ENCODE measurements at places on chromosomes 16 and 17.

GRCh38 chr16:64276646-64277045, 845.2 kb downstream of the CDH11 start:
- no peak for DNase-seq

DNA sequence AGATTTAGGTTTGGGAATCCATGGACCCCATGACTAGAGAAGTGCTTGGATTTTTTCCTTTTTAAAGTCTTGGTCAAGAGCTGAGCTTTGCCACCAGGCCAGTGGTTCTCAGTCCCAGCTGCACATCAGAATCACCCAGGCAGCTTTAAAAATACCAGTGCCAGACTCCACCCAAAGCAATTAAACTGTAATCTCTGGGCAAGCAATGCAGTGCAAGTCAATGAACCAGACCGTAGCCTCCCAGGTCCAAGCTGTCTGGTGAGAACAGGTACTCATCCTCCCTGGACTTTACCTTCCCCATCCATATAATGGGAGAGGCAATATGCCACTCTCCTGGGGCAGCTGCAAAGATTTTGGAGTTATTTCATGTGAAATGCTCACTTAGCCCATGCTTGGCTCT, 223.1 kb upstream of the CDH5 start:
- DNase-seq, result no peak

DNA sequence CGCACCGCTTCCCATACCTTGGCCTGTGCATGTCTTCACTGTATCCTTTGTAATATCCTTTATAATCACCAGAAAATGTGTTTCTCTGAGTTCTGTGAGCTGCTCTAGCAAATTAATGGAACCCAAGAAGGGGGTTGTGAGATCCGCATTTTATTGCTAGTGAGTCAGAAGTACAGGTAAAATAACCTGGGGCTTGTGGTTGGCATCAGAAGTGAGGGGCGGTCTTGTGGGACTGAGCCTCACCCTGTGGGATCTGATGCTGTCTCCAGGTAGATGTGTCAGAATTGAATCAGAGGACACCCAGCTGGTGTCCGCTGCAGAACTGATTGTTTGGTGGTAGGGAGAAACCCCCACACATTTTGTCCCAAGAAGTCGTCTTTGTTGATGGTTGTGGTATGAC, 382.4 kb downstream of the SNX29 start:
- no peak for DNase-seq

DNA sequence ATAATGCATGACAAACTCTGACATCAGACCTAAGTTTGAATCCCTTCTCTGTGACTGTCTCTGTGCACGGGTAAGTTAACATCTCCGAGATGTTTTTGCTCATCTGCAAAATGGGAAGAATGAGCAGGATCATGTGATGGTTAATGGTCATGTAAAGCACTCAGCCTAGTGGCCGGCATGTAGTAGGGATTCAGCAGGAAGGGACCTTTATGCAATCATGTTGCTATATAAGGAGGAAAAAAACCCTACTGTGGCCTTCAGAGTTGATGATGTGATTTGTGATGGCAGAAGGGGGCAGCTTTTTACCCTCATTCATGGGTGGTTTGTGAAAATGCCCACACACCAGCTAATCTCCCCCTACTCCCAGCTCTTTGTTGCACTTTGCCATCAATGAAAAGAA, 24.1 kb downstream of the CLEC16A start:
- DNase-seq, result no peak

DNA sequence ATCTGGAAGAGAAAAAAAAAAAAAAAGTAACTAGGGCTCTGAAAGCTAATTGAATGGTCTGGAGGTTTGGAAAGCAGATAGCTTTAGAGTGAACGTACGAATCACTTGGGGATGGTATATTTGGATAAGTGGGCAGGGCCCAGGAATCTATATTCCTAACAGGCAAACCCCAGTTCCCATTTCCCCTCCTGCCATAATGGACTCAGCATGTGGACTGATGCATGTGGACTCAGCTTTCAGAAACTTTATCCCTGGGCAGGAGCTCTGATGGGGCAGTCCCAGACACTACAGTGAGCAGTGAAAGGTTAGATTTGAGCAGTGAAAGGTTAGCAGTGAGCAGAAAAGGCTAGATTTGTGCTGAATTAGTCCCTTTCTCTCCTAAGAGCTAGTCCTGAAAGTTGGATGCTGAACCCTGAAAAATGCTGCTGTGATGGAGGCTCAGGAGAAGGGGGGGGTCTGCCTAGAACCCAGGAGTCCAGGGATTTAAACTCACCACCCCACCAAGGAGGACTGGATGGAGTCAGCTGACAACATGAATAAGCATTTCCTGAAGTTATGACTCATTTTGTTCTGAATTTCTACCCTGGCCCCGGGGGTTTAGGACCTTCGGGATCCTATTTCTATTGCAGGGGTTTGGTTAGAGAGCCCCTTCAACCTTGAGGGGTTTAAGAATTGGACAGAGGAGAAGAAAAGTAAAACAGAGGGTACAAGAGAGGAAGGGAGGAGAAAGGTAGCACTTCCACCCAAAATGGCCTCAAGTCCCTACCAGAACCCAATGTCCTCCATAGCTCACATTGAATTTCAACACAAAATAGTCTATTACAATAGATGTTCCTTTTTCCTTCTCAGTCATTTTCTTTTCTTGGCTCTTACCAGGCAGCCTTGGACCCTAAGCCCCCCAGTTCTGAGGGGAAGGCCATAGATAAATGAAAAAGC, 10.3 kb upstream of the FZD2 start:
- DNase-seq, result no peak

GRCh38 chr17:55318081-55318480, 53.3 kb downstream of the HLF start:
- no peak for DNase-seq

GRCh38 chr16:51807551-51807950, 656.5 kb upstream of the SALL1 start:
- DNase-seq, result no peak

DNA sequence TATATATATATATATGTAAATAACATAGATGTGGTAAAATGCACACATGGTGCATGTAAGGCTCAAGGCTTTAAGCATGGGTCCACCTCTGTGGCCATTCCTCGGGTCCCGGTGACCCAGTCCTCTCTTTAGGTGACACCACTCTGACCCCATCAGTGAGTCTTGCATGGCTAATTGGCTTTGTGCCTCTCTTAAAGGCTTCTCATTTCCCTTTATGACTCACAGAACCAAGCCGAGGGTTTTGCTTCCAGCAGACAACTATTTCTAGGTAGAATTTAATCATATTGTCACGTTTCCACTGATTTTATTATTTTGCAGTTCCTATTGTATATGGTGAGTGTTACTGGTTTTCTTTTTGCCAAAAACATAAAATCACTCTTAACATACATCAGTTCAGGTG, 59.7 kb downstream of the PLCG2 start:
- DNase-seq, result no peak

- no peak for DNase-seq
Measured at GRCh38 chr17:5467416-5467815, 1.4 kb downstream of the DHX33 start.

DNA sequence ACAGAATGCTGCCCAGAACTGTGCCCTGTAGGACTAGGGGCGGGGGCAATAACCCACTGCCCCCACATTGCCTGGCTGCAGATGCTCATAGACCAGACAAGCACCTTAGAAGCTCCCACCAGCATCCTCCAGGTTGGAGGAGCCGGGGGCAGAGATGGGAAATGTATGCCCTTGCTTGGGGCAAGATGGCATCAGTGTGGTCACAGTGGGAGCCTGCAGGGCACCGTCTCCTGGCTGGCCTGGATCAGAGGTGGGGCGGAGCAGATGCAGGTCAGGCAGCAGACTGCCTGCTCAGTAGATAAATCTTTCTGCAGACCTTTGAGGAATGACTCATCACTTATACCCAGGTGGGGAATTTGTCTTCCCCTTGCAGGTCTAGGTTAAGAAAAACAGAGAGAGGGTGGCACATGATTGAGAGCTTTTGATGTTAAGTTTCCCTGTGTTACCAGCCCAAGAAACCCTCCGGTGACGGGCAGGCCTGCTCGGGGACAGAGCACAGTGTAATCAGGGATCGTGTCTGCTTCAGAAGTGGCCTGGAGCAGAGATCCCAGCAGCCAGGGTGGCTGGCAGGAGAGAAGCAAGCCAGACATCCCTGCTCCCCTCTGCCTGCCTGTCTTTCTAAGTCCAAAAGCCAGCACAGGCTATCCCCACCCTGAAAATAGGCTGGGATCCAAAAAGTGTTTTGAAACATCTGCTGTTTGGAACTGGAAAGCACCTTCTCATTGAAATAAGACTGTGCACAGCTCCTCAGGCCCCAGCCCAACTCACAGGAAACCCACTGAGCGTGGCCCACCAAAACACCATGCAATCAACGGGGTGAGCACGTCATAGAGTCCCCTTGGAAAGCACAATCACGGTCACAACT, 50.7 kb upstream of the RPL38 start:
- DNase-seq, result no peak

DNA sequence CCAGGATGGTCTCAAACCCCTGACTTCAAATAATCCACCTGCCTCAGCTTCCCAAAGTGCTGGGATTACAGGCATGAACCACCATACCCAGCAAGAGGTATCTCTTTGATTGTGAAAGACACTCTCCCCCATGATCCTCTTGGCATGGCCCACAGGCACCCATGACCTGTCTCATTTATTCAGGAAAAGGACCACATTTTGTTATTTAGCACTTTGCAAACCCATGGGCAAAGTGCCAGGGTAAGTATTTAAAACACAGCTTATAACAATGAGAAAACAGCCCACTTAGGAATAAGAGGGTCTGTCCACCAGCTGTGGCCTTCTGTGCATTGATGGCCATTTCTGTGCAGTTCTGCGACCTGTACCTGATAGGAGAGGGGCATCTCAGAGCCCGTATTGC, 12.8 kb upstream of the AKTIP start:
- DNase-seq, result no peak

GRCh38 chr17:32954477-32954876, 26.5 kb downstream of the TMEM98 start:
- no peak for DNase-seq

DNA sequence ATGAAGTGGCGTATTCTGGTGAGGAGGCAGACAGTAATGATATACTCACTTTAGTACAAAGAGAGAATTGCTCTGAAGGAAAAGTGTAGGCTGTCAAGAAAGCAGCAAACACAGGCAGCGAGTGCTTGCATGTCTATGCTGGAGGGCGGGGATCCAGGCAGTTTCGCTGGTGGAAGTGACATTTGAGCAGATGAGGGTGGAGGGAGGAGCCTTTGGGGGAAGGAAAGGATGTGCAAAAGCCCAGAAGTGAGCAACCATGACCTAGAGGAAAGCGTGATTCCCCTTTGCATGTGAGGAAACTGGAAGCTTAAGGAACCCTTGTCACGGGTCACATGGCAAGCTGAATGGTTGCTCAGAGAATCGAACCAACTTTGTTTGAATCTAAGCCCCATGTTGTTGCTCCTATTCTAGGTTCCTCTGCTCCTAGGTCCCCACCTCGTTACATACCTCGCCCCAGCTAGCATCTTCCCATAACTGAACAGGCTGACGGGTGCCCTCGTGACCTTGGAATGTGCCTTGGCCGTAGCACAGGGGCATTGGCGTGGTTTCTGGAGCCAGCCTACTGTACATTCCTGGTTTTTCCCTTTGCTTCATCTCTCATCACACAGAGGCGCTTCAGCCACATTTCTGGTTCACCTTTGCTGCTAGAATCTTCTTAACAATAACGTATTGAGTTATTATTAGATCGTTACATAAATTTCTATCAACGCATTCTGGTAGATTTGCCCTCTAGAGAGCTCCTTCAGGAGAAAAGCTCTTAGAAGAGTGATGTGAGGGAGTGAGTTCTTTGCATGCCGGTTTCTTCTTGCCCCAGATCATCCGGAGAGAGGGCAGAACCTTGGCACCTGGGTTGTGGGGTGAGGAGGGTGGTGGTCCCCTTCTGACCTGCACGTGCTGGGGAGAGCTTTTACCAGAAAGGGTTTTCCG, 191.8 kb downstream of the SNX29 start:
- DNase-seq, result no peak

Measured in iPS DF 19.7 (cell line).